Stimulated activated CD8-positive, alpha-beta memory T cell treated with anti-CD3 and anti-CD28 coated beads, Interleukin-7, amount 100 ng/mL, for 24 hours (primary cell): ENCODE measurements at places on chromosomes 5 and 9.

DNA sequence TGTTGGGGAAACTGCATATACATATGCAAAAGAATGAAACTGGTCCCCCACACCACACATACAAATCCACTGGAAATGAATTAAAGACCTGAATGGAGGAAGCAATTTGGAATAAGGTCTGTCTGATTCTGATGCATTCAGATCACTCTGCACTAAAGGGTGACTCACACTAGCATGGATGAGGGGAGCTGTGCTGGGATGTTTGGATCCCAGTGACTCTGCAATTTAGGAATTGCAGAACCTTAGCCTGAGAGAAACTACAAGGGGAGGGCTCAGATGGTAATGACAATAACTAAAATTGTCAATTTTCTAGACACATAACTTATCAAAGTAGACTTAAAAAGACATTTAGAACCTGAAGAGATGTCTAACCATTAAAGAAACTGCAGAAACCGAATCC lies 312.0 kb downstream of the CDK5RAP2 start:
- no peak for DNase-seq

DNA sequence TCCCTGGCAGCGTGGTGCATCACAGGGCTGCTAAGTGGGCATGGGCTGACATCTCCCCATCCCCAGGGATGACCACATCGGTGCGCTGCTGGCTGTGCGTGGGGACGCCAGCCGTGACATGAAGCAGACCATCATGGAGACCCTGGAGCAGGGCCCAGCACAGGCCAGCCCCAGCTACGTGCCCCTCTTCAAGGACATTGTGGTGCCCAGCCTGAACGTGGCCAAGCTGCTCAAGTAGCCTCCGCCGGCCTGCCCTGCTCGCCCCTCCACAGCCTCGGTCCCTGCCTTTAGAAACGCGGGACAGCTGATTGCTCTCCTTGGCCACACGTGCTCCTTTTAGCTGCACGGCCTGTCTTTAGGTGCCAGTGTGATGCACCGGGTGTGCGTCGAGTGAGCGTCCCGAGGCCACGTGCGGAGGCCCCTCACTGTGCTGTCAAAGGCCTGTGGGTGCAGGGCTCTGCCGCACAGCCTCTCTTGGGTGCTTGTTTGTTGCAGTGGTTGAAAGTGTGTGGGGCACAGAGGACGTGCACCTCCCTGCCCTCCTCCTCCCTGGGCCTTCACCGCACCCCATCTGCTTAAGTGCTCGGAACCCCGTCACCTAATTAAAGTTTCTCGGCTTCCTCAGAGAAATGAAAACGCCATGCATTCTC lies 23.8 kb downstream of the EXOC3 start:
- no peak for DNase-seq

GRCh38 chr9:92640398-92641091 lies 29.4 kb downstream of the IPPK start:
- no peak for DNase-seq

DNA sequence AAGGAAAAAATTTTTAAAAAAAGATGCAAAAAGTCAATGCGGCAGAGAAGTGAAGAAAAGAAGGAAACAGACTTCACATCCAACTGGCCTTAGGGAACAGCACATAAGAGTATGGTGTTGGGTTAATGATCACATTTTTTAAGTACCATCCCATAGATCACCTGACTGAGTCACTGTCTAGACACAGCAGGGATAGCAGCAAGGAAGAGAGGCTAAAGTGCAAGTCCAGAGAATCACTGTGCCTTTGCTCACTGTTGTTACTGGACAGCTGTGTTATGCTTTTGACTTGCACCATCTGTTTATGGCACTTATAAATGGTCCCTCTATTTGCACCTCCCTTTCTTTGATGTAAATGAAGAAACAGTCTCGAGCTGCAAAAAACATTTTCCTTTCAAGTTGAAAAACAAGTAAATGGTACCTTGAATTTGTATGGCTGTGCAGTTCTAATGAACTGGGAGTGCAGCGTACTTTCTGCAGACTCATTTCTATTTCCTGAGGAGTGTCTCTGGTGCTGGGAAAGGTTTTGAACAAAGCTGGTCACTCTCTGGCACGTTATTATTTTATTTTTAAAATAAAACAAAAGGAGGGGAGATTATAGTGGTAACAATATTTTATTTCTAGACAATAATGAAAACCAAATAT lies 84.2 kb downstream of the TRPM6 start:
- no peak for DNase-seq

GRCh38 chr5:172097356-172097755 lies 90.7 kb downstream of the STK10 start:
- no peak for DNase-seq

- DNase-seq = no peak
Measured at GRCh38 chr5:98905857-98906688, 22.7 kb downstream of the CHD1 start.
